DMS153 (cell line): ENCODE measurements at places on chromosomes 7 and 10.

DNA sequence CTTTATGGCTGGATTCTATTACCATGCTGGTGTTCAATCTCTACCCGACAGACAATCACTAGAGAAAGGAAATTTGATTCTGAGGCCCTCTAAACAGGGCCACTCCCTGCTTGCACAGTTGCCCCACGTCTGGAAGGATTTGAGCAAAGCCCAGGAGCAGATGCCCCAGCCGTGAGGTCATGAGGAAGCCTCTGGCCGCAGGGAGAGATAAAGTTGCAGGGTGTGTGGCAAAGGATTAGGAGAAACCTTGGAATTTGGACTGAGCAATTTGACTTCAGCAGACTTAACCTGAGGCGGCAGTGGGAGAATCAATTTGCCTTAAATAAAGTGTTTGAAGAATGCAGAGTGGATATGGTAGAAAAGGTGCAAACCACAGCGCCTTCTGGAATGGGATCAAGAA, 40.2 kb upstream of the KLF6 start:
- DNase-seq = no peak

DNA sequence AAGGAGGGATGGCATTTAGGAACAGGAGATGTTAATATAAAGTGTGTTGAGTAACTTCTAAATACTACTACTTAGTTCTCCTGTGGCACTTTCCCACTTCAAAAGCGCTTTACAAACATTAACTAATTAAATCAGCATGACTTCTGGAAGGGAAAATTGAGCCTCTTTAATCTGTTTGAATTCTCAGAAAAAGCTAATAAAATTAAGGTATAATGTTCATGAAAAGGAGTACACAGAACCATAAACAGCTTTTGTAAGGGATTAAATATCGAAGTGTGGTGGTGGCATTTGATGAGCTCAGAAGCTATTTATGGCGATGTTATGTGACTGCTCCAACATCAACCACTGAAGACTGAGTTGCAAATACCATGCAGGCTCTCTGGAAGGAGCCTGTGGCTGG, 10.2 kb upstream of the VAX1 start:
- DNase-seq = no peak

DNA sequence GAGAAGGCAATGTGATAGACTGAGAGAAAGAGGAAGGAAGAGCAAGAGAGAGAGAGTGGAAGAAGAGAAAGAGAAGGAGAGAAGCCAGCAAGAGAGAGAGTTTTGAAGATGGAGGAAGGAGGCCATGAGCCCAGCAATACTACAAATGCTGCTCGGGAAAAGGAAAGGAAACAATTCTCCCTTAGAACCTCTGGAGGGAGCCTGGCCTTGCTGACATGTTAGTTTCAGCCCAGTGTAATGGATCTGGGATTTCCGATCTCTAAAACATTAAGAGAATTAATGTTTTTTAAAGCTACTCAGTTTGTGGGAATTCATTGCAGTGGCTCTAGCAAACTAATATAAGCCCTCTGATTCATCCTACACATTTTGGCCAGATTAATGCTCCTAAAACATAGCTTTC, 206.8 kb upstream of the MTPN start:
- DNase-seq = no peak

DNA sequence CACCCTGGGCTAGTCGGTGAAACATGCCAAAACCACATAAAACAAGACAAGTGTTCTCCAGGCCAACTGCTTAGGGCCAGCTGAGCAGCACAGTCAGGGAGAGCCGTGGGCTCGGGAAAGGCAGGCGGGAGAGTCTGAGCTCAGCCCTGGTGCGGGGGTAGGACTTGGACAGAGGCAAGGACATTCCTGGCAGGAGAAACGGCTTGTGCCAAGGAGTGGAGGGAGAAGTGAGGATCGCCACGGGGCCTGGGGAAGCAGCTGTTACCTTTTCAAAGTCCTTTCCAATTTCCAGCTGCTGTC, 4.2 kb downstream of the ELN start:
- DNase-seq = no peak

- no peak for DNase-seq
These were observed 70.6 kb upstream of the LEP start for GRCh38 chr7:128170461-128170860.

- no peak for DNase-seq
These were observed 383.5 kb upstream of the VWC2 start for GRCh38 chr7:49389871-49390479.

- DNase-seq = no peak
These were observed 59.8 kb downstream of the COA1 start for GRCh38 chr7:43669286-43670081.

- DNase-seq = no peak
These were observed 296.3 kb upstream of the NPSR1 start for GRCh38 chr7:34361663-34362250.

DNA sequence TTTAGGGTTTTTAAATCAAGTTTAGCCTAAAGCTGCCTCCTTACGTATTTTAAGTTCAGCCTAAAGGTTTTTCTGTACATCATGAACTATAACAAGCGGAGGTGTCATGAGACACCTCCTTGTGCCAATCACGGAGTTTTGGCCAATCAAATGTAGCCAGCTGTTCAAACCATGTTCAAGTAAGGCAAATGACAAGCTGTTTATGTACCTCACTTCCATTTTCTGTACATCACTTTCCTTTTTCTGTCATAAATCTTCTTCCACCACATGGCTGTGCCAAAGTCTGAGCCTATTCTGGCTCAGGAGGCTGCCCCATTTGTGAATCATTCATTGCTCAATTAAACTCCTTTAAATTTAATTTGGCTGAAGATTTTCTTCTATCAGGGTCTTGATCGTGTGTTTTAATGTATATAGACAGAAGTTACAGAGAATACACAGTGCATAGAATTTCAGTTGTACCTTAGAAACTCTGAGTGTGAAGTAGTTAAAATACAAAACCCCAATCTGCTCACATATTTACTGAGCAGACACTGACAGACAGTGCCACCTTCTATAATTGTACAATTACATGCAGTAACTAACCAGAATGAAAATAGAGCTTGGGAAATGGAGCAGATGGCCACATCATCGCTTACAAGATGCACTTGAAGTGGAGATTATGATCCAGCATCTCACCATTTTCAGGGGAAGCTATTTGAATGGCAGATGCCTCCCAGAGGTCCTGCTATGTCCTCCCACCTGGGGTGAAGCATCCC, 76.9 kb upstream of the LANCL2 start:
- DNase-seq = no peak
